ENCODE measurements at places on chromosomes 3 and 15.

GRCh38 chr3:45182915-45183871 lies 37.0 kb upstream of the CDCP1 start:
- no peak for DNase-seq

DNA sequence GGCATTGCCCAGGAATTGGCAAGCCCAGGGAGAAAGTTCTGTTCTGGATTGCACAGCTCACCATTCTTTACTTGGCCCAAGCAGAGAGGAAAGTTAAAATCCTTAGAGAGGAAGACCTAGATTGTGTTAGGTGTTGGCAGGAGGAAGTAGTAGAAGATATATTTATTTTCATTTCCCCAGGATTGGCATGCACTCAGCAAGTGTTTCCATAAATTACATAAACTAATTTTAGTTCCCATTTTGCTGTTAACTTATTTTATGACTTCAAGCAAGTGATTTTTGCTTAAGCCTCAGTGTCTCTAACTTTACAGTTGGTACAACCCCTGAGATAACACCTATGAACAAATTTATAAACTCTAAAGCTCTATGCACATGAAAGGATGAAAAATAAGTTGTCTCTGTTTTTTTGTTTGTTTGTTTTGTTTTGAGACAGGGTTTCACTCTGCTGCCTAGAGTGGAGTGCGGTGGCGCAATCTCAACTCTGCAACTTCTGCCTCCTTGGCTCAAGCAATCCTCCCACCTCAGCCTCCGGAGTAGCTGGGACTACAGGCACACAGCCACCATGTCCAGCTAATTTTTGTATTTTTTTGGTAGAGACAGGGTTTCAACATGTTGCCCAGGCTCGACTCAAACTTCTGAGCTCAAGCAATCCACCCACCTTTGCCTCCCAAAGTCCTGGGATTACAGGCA lies 31.2 kb upstream of the TOP2B start:
- DNase-seq: no peak

DNA sequence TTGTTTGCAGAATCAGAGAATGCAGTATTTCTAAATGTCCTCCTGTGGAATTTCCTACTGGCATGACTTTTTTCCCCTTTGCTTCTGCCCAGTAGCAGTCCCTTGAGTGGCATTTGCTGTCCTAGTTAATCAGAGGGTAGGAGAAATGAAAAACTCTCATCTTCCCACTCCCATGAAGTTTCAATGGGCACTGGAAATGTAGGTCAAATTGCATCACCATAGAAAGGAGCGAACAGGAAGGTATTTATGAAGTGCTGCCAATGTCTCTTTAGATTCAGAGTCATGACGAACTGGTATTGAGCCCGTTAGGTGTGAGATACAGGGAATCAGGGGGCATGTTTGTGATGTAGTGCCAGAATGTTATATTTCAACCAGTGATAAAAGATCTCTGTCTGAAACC lies 23.2 kb downstream of the ATXN7 start:
- no peak for DNase-seq

DNA sequence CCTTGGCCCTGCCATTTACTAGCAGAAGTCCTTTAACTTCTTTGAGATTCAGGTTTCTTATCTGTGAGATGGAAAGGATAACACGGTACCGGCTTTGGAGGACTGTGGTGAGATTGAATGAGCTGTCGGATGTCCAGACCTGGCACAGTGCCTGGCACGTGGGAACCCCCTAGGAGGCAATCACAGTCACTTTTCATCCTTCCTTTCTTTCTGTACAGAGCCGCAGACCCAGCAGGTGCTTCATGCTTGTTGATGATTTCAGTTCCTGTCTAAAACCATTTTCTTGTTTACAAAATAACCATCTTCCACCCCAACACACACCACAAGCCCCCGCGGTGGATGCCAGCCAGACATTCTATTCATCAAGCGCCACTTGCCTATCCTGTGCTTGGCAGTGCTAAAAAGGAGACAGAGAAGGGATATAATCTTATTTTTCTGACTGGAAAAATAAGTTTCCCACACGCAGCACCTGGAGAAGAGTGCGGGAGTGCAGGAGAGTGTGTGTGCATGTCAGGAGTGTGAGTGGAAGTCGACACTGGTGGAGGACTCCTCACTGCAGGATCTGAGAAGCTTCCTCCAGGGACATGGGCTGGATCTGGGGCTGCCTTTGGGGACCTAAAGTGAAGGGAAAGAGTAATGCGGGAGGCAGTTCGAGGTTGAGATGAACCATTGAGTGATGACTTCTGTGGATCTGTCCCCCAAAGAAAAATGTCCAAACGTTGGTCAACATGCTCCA lies 85.7 kb downstream of the ST6GAL1 start:
- no peak for DNase-seq

DNA sequence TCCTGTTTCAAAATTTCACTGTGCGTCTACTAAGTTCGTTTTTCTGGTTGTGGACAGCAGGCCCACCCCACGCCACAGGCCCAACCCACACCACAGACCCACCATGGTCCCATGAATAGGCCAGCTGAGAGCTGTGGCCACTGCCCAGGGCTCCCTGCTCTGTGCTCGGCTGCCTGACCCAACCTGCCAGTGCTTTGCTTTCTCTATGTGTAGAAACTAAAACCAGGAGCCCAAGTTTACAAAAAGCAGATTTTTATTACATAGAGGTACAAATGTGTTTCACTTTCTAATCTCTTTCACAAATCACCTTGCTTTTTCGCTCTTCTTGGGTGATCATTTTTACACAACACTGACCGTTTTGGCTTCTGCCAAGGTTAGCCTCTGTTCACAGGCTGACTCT lies 69.1 kb downstream of the HERC2 start:
- DNase-seq: no peak

DNA sequence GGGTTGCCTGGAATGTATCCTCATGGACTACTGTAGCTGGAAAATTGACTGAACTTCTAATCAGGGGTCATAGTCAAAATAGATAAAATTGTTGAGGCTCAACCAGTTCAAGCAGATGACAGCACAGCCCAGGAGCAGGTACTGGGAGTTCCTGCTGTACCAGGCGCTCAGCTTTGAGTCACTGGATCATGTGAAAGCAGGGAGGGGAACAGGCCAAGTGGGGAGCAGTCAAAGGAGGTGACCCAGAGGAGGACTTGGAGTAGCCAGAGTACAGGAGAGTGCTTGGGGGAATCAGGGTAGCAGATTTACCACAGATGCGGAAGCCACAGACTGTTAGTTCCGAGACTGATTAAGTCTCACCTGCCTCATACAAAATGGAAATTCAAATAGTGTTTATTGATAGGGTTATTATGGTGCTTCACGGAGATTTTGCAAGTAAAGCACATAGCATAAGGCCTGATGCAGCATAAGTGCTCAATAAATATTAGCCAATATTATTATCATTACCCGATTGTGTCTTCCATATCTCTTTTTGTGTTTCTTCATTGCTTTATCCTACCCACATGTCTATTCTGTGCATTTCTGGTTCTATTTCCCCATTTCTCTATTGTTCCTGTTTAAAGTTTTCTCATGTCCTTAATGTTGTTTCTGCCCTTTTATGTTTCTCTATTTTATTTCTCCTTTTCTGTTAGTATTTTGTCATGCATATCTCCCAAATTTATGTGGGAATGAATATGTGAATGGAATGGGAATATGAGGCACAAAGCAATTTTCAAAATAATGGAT lies 369.2 kb upstream of the MCTP2 start:
- no peak for DNase-seq

DNA sequence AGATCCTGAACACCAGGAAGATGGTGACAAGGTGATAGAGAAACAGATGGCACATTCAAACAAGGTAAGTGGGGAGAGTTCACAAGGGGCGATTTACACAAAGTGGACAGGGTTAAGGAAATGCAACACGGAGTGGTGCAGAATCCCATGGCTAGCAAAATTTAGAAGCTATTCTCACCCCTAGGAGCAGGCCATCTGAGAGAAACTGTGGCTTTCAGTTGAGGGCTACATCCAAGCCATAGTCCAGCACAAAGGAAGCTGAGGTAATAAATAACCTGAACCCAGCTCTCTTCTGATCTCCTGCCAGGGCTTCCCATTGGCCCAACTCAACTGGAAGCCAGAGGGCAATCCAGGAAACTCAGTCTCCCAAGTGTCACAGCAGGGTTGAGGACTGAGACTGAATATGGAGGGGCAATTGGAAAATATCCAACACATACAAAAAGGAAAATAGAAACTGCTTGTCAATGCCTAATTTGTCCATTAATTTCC lies 1.2 kb upstream of the ZNF445 start:
- no peak for DNase-seq

- no peak for DNase-seq
These were observed 22.8 kb upstream of the OSTN start for GRCh38 chr3:191176038-191176785.
